ENCODE measurements at places on chromosomes 2 and 18.

DNA sequence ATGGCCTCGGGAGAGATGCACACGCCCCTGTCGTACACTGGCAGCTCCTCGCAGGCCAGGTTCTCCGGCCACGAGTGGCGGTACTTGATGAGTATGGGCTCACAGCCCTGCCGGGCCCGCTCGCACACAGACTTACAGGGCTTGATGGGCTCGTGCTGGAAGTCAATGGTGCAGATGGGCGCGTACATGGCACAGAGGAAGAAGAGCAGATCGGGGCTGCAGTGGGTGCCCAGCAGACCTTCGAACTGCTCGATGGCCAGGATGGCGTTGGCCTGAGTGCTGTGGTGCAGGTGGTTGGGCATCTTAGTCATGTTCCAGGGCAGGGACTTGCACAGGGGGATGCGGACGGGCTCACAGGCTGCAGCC, 359 bp downstream of the FRZB start:
- DNase-seq = no peak

- no peak for DNase-seq
Observed at GRCh38 chr2:211816754-211817153, 721.8 kb downstream of the ERBB4 start.

DNA sequence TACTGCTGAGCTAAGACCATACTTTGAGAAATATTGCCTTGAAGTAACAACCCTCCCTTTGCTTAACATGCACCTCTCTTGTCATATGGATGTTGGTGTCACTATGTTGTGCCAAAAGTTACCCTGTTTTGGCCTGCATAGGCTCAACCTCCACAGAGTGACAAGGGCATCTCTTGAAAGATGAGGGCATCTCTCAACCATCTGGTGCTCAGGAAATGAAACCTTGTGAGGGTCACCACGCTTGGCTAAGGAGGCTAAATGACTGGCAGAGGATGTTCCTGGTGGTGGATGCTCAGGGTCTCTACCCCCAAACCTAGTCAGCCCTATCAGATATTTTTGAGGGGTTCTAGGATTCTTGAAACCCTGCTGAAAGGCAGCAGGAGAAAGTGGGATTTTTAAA, 2.3 kb downstream of the LHCGR start:
- no peak for DNase-seq

DNA sequence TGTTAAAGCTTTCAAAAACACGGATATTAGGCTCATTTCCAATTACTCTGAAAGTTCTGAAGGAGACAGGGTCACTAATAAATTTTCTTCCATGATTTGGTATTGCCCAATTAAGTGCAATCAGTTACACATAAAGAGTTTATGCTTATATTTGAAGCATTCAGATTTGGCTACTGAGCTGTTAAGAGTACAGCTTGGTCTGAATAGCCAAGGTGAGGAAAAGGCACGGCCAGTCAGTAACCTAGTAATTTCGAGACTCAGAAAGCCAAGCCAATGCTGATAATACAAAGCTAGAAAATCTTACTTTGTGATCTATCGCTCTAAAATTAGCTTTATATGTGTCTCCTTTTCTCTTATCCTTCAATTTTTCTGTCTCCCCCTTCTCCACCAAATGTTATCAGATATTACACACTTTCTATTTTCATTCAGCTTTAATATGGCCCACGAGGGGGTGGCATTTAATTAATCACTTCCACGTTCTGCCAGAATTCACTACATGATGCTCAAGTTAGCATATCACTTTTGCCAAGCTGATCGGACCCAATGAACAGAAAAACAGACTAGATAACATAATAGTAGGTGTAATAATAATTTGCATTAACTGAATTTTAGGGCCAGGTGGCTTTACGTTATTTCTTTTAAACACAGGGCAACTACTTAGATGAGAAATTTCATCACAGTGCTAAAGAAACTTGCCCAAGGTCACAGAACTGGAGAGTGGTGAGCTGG, 138.4 kb downstream of the TCF4 start:
- DNase-seq = no peak

DNA sequence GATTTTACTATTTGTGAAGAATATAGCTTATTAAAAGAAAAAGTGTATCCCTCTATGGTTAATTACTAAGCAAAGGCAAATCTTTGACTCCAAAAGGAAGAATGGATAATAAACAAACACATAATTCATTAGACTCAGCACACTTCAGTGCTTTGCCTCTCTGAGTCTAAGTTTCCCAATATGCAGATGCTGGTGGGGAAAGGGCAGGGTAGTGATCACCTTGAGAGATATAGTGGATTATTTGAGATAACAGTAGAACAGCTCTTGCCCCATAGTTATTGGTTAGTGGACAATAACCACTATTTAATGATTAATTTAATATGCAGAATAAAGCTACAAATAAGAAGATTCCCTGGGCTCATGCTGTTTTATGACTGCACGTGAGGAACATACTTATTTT, 98.2 kb upstream of the SLC8A1 start:
- no peak for DNase-seq

DNA sequence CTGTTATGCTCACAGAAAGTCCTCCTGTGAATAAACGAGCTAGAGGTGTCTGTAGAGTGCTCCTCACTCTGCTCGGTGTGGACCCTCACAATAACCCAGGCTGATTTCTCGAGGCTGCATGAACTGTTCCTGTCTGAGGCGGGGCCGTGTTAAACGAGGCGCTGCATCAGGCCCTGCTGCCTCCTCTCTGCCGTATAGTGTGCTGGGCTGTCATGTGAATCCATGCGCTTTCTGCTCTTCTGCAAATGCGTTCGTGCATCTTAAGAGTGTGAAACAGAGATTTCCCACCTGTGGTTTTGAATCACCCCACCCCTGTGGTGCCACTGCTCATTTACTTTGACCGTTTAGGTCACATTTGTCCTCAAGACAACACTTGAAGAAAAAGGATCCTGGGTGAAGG, 26.2 kb downstream of the TRAF3IP1 start:
- no peak for DNase-seq

GRCh38 chr2:127431408-127432023, 13.3 kb downstream of the PROC start:
- no peak for DNase-seq

DNA sequence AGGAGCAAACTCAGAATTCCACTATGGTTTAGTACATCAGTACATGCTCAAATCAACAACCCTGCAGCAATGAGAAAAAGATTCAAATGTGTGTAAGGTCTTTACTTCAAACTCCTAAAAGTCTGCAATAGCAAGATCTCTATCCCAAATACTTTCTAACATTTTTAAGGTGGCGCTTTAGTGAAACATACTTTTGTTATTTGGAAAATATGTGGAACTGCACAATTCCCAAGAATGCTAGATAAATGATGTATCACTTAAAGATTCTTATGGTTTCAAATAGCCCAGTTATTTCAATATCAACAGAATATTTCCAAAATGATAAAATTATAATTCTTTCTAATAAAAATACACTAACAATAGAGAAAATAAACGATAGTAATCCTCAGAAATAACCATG, 227.6 kb upstream of the SMAD7 start:
- DNase-seq = no peak

DNA sequence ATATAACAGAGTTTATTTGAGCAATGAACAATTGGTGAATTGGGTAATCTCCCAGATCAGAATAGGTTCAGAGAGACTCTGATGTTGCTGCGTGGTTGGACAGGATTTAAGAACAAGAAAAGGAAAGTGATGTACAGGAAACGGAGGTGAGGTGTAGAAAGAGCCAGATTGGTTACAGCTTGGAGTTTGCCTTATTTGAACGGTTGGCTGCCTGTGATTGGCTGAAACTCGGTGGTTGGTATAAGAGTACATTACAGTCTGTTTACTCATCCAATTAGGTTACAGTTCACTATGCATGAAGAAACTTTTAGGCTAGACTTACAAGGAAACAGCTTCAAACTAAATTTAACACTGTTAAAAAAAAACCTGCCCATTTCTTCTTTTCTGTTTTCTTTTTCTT, 68.0 kb upstream of the CABLES1 start:
- no peak for DNase-seq

DNA sequence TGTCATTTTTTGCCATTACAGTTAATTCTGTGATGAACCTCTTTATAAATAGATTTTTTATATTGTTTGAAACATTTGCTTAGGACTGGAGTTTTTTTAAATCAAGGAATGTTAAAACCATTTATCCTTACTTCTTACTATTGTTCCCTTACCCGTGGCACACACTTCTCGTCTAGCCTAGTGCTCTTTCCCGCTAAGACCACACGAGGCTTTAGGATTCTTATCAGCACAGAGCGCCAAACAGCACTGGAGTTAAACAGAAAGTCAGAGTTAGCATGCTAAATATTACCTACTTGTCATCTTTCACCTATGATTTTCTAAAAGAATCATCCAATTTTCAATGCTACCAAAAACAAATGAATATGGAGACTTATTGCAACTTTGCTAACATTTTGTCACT, 112.6 kb downstream of the TMEFF2 start:
- no peak for DNase-seq

DNA sequence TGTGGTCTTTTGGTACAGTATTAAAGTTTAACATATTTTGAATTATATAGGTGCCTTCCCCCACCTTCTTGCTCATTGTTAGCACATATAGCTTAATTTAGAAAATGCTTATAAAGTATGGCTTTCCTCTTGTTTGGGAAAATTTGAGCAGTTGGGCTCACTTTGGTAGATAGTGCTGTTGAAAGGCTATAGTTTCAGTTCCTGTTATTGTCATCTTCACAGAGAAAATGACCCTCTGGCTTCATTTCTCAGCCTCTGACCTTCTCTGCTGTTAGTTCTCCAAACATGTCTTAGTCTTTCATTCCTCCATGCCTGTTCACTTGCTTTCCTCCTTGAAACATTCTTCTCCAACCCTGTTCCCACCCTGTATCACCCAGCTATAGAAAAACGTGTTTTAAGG, 200.6 kb downstream of the WDR7 start:
- DNase-seq = no peak

DNA sequence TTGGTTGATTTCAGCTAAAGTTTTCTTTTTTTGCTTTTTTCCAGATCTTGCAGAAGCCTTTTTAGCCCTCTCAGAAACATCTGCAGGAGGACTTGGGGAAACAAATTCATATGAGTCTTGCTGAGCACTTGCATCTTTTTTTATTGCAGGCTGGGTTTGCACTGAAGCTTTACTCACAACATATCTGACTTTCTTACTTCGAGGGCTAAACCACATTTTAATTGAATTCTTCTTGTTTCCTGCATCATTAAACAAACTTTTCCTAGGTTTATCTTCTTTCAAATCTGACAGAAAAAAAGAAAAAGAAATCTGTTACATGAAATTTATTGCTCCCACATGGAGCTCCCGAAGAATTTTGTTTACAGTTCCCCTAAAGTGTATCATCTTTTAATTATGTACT, 28.3 kb downstream of the BARD1 start:
- no peak for DNase-seq

DNA sequence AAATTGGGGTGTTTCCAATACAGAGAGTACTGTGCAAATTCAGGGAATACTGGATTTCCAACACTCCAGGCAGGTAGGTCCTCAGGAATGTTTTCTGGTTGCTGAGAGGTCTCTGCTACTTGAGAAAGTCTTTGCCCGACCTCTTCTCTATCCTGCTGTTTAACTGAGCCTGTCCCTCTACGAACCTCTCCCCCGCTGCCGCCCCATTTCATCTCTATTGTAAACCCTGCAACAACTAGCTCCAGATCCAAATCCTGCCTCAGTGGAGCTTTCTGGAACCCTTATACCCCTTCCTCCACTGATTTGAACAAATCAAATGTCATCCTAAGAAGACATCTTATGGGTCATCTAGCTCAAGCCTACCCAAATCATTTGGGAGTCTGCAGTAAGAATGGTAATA, 1.3 kb downstream of the EIF4E2 start:
- DNase-seq = no peak

GRCh38 chr2:170822290-170823087, 5.8 kb downstream of the GAD1 start:
- DNase-seq = no peak

GRCh38 chr2:160440888-160441287, 52.7 kb downstream of the RBMS1 start:
- no peak for DNase-seq

- DNase-seq = no peak
Observed at GRCh38 chr2:135225781-135226180, 173.7 kb downstream of the RAB3GAP1 start.

DNA sequence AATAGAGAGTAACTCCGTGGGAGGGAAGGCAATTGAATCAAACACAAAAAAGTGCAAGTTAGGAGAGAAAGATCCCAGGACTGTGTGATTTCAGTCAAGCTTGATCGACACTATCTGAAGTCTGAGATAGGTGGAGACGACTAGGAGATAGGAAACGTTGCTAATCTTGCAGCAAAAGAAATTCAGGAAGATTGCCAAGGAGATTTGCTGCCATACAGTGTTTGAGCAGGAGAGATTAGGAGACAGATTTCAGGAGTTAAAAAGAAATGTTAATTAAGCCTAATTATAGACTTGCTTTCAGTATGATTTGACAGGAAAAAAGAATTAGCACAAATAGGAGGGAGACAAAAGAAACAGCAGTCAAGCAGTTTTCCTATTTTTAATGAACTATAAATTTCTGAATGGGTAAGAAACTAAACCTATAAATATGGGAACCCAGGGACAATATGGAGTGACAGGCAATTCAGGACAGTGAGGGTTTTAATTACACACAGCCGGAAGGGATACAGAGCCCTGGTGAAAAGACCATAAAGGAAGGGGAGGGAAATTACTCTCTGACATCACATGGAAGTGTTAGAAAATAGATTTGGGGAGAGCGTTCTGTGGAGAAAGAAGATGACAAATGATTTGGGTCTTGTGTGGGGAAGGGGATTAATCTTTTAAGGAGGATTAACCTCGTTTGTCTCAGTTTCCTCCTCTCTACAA, 72.6 kb downstream of the SUCLG1 start:
- no peak for DNase-seq

DNA sequence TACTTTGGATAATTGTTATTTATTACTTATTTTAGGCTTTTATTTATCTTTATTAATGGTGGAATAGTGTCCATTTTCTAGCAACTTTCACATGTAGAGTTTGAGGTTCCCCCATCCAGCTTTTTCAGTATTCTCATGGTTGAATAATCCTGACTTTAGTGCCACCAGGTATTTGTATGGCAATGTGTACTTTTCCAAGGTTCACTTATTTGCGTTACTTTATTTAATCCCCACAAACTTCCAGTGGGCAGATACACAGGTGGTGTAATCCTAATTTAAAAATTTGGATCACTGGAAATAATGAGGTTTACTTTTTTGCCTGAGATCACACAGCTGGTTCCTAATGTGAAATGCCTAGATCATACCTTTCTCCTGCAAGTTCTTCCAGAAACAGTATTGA, 30.5 kb downstream of the NAB1 start:
- DNase-seq = no peak

DNA sequence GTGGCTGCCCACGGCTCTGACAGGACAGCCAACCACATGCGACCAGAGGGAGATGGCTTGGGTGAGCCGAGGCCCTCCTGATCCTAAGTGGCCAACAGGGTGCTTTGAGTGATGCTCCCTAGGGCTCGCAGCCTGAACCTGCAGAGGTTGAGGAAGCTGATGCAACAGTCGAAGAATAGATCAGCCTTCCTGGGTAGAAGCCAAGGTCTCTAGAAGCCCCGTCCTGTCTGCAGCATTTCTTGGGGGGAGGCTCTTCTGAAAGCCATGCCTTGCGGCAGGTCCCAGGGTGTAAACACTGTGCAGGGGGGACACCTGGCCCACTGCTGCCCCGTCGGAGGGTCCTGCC, 136.4 kb downstream of the HDAC4 start:
- DNase-seq = no peak

GRCh38 chr2:42105330-42106256, 57.8 kb downstream of the PKDCC start:
- DNase-seq = no peak

- DNase-seq = no peak
Observed at GRCh38 chr2:46134531-46135227, 162.5 kb upstream of the EPAS1 start.

- no peak for DNase-seq
Observed at GRCh38 chr2:155867564-155867963, 465.0 kb downstream of the NR4A2 start.

- DNase-seq = no peak
Observed at GRCh38 chr2:42924418-42924886, 132.1 kb upstream of the HAAO start.

Measured in GM19239 (cell line).